EL (cell line): ENCODE measurements at places on chromosomes 13 and 19.

DNA sequence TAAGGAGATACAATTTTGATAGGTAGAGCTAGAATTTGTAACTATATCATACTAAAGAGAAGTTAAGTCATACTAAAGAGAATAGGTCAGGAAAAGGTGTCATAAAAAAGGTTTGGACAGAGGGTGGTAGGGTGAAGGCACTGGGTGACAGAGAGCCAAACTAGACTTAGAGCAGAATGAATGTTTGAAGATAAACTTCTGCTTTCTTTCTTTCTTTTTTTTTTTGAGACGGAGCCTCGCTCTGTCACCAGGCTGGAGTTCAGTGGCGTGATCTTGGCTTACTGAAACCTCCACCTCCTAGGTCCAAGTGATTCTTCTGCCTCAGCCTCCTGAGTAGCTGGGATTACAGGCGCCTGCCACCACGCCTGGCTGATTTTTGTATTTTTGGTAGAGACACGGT is 44.1 kb downstream of the TM9SF2 start:
- no peak for DNase-seq

DNA sequence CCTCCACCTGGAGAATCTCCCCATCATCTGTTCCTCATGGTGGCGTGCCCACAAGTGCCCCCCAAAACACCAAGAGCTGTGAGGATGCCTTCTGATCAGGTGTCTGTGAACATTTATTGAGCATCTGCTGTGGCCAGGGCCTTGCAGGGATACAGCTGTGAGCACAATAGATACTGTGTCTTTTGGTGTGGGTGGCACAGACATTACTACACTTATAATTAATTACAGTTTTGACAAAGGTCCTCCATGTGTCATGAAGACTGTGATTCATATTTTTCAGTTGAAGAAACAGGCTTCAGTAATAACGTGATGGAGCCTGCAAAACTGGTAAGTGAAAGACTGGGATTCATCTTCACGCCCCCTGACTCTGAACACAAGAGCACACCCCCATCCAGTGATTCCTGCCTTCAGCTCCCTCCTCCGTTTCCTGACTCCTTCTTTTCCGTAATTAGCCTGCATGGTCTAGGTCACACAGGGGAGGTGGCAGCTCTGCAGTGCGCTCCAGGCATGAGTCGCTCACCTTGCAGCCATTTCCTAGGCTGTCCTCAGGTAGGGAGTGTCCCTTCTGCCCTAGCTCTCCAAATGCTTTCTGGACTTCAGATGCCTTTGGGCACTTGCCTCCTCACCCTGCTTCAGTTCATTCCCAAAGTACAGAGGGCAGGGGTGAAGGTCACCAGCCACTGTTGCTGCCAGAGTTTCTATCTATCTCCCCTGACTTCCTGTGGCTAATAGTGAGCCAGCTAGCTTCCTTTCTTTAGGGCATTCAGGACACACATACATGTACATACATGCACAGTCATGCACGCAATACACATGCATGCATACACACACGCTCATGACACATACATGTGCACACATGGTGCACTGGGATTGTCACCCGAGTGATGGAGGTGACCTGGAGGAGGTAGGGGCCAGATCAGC is 66.5 kb downstream of the SIAH3 start:
- DNase-seq = no peak

DNA sequence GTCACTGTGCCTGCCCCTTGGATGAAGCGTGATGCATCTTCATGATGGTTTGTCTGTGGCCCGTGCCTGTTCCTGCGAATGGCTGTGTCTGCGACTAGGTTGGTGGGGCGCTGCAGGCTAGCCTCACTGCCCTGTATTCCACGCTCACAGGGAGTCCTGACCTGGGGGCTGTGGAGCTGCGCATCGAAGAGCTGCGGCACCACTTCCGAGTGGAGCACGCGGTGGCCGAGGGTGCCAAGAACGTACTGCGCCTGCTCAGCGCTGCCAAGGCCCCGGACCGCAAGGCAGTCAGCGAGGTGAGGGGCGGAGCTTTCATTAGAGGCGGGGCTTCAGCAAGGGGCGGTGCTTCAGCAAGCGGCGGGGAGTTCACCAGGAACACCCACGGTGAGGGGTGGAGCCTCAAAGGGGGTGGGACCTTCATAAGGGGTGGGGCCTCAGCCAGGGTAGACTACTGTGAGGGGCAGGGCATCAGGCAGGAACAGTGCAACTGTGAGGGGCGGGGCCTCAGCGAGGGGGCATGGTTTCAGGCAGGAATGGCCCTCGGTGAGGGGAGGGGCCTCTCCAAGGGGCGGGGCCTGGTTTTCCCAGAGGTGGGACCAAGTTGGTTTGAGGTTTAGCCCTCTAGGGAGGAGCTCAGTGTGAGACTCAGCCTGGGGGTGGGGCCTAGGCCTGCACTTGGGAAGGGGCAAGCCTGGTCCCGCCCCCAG is 17.2 kb downstream of the PKN1 start:
- DNase-seq = peak; percentile 60

DNA sequence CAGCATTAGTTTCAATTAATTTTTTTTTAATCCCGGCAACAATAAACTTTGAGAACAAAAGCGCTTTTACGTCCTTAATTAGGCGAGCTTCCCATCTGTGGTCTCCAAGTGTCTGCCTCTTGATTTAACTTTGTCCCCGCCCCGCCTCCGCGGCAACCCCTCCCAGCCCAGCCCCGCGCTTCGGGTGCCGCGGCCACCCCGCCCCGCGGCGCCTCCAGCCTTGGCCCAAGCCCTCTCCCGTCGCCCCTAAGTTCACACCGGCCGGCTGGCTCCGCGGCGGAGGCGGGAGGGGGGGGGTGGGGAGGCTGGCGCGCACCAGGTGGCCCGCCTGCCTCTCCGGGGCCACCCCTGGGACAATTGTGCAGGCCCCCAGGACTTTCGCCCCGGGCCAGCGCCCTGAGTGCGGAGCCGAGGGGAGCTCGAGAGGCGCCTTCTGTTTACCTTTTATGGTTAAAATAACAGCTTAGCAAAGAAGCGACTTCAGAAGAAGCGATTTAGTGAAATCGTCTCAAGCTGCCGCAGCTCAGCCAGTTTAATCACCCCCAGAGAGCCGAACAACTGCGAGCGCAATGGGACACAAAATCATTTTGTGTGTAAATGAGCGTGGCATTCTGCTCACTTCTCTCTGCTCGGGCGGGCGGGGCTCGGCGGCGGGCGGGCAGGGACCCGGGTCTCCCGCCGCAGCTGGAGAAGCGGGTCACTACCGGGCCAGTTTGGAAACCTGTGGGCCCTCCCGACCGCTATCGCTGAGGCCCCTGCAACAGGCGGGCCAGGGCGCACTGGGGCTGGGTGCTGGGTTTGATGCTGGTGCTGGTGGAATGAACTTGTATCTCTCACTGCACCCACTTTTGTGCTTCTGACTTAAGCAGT is 1.4 kb downstream of the KCTD15 start:
- DNase-seq = peak; percentile 40

DNA sequence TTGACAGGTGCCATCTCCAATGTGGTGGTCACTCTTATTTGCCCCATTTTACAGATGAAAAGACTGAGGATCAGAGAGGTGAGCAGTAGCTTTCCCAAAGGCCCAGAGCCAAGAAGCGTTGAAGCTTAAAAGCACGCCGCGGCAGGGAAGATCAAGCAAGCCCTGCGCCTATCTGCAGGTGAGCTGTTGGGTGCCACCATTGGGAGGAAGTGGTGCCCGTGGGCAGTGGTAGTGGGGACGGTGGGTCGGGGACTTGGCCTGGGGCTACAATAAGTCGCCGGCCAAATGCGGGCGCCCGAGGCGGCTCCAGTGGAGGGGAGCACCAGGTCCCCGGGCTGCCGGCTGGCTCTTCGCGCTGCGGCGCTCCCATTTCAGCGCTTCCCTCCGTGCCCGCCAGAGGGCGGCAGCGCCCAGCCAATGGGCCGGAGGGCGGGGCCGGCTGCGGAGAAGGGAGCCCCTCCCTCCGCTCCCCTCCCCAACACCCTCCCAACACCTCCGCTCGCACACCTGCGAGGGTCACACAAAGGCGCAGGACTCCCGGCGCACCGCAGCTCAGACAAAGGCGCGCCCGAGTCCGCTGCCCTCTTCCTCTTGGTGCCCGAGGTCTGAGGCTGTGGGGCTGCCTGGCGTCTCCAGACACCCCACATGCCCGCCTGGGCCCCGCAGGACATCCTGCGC is 744 bp upstream of the POU2F2 start:
- peak; percentile 61 for DNase-seq

GRCh38 chr19:18437491-18438330 is at the start of gene ISYNA1:
ISYNA1 (minus strand) TSS chr19:18438133; CDS start chr19:18437979, 154 bp downstream.
- DNase-seq = peak; percentile 59

DNA sequence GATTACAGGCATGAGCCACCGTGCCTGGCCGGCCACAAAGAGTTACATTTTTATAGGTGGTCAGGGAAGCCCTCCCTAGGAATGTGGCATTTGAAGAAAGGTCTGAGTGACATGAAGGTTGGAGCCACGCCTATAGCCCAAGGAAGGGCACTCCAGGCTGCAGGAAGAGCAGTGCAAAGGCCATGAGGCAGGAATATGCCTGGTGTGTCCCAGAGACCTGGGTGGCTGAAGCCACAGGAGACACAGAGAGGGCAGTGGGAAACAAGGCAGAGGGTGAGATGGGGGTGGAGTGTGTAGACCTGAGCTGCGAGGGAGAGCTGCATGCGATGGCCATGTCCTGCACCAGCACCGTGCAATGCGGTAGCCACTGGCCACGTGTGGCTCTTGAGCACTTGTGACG is 4.9 kb downstream of the PNMA8B start:
- DNase-seq = no peak
